ENCODE measurements at places on chromosomes 3 and 15.

DNA sequence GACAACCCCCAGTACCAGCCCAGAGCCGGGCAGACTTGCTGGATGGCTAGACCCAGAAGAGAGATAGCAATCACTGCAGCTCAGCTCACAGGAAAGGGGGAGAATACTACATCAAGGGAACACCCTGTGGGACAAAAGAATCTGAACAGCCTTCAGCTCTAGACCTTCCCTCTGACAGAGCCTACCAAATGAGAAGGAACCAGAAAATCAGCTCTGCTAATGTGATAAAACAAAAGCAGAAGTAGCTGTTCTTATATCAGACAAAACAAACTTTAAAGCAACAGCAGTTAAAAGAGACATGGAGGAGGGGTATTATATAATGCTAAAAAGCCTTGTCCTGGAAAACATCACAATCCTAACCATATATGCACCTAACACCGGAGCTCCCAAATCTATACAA lies 283.3 kb downstream of the KLF13 start:
- DNase-seq, result no peak

GRCh38 chr3:354432-354831 lies 157.9 kb downstream of the CHL1 start:
- no peak for DNase-seq

- no peak for DNase-seq
Measured at GRCh38 chr3:172142051-172142863, 102.9 kb downstream of the FNDC3B start.

DNA sequence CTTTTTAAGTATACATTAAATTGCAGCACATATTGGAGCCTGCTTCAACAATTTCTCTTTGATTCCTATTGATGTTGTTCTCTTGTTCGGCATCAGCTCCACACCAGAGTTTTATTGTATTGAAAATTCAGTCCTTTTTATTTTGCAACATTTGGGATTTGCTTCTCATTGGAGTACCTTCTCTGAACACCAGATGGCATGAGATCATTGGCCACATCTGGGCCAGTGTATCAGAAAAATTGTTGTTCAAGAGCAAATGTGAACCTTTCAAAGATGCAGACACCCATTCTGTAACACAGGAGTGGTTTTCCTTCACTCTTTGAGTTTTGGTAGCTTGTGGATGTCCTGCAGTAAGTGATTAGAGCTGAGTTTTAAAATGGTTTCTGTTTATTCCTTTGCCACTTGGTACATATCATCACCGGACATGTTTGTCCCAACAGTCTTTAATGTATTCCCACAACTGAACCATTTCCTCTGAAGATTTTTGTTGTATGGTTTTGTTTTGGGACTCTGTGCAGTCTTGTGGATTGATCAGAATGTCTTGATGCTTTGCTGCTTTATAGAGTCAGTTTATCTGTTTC lies 96.1 kb downstream of the MCTP2 start:
- DNase-seq, result no peak
